ENCODE measurements at places on chromosomes 1 and 21.

GRCh38 chr1:7049913-7050625 lies 264.8 kb downstream of the CAMTA1 start:
- no peak for DNase-seq

- DNase-seq = no peak
These were observed 49.1 kb downstream of the ADARB1 start for GRCh38 chr21:45123440-45123839.

GRCh38 chr1:223301371-223301770 lies 62.6 kb downstream of the SUSD4 start:
- DNase-seq = no peak

- DNase-seq = peak; percentile 69
These were observed 10.6 kb downstream of the AVPR1B start for GRCh38 chr1:206106328-206107167.

GRCh38 chr1:216766633-216767327 lies 43.6 kb upstream of the ESRRG start:
- no peak for DNase-seq

DNA sequence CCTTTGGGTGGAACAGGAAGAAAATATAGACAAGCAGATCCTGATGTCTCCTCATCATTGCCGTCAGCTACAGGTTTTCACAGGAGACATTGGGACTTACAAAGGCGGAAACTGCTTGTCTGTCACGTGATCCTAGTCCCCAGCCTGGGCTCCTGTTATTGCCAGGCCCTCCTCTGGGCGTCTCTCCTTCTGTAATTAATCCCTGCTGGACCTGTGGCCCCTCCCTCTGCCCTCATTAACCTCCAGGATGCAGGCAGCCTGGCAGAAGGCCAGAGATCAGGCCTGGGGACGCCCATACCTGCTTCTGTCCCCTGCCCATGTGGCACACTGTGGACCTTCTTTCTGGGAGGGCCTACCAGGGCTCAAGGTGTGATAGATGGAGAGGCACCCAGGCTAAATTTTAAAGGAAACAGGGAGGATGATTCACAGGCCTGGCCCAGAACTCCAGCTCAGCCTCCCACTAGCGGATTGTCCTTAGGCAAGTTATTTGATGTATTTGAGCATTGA lies 2.4 kb downstream of the S100A5 start:
- no peak for DNase-seq

- DNase-seq = no peak
These were observed 62.0 kb upstream of the RASAL2 start for GRCh38 chr1:178031856-178032320.

GRCh38 chr1:31785020-31785946 lies 21.1 kb upstream of the ADGRB2 start:
- no peak for DNase-seq

DNA sequence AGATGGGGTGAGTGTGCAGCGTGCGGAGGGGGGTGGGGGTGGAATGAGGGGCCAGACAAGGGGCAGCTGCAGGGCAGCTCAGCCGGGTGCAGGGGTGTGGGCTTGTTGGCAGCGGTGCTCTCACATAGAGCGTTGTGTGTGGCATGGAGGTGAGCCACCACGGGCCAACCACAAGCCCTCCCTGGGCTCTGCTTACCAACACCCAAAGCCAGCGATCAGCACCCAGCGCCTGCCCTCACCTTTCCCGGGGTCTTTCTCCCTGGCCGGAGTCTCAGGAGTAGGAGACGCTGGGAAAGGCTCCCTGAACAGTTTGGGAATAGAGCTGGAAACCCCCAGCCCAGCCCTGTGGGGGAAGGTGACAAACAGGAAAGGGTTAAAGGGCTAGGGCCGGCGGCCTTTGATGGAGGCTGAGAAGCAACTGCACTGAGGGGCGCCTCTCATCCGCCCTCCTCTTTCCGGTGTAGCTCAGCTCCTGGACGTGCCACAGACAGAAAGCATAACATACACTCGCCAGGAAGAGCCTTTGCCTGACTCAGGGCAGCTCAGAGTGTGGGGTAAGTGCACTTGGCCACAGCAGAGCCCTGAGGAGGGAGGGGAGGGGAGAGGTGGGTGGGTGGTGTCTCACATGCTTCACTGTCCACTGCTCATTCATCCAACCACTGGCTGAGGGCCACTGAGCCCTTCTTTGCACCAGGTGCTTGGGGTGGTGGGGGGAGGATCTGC lies 577 bp downstream of the IKBKE start:
- peak; percentile 10 for DNase-seq

- DNase-seq = no peak
These were observed 43.5 kb upstream of the DPT start for GRCh38 chr1:168772428-168773060.

DNA sequence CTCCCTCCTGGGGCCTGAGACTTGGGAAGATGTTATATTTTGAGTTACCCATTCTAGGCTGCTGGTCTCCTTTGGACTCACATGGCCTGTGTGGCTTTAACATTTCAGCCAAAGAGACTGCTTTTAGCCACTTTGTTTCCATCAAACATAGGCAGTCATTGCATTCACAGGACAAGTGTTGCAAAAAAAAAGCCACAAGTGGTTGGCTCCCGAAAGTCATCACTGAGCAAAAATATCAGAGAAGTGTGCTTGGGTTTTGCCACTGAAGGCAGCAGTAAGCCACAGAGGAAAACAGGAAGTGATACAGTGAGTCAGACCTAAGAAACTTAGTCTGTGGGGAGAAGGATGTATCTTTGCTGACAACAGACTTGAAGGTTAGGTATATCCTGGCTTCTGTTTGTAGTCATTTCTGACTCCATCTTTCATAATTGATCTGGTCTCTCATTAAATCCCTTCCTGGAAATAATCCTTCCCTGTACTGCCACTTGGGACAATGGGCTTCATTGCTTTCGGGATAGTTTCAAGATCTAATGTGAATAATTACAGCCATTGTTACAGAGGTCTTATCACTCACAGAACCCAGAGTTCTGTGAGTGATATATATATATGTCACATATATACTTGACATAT lies 80.9 kb downstream of the COLGALT2 start:
- DNase-seq = peak; percentile 25

DNA sequence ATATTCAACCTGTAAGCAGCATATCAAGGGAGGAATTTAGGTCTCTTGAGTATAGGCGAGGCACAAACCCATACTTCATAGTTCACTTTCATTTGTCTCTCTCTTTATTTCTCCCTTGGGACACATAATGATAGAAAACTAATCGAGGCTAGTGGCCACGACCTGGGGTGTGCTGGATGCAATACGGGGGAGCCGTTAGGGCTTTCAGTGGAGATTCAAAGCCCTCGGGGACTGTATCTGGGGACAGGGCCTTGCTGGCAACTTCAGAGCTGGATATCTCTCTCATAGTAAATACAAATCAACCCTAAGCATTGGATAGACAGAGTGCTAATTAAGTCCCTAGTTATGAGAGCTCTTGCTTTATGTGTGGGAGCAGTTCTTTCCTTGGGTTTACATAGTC lies 36.9 kb upstream of the SLC22A15 start:
- no peak for DNase-seq

DNA sequence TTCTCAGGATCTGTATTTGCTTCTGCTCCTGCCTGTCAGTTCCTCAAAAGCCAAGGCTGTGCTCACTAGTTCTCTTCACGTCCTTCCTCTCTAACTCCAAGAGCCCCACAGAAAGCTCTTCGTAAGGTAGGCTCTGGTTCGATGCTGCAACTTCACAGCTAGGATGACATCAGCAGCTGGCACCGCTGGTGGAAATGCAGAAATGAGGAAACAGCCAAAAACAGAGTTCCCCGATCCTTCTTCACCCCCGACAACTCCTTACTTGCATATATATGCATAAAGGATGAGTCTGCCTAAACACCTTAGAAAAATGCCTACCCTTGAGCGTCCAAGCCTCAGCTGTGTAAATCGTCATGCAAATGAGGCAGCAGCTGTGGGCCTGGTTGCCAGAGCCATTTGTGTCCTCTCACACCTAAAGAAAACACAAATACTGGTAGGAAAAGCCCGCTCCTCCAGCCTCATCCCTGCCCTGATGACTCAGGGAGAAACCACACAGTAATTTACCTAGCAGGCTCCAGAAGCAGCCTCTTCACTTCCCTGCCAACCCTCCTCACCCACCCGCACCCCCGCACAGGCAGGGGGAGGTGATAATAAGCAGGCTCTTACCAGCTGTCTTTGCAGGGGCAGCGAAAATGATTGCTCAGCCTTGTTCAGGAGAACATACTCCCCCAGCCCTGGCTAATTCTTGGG lies 28.2 kb downstream of the BATF3 start:
- no peak for DNase-seq

GRCh38 chr1:180906511-180906910 lies 6.2 kb upstream of the KIAA1614 start:
- DNase-seq = no peak

DNA sequence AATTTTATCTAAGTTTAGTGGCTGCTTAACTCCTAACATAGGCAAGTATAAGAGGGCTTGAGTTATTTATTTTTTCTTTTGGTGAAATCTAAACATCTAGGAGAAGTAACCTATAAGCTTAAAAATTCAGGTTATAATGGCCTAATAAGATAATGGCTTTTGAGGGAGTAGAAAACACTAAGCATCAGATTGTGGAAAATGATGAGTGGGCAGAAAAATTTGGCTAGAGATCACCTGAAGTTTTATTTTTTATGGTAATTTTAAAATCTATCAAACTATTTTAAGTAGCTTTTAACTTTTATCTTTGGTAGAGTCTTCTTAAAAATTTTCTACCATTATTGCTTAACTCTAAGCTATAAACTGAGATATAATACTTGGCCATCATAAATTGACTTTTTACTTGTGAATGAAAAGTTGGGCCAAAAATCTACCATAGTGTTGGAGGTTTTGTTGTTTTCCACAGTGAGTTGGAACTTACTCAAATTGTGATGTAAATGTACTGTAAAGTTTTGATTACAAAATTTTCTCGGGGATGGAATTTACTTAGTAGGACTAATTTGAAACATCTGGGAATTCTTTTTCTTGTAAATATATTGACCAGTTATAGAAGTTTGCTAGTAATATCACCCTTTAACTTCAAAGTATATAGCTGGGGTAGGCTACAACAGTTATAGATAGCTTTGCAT lies 63.9 kb downstream of the USP25 start:
- no peak for DNase-seq

GRCh38 chr1:167805041-167805556 lies 83.3 kb downstream of the MPZL1 start:
- DNase-seq = no peak

GRCh38 chr1:70720109-70720508 lies 309.0 kb downstream of the CTH start:
- no peak for DNase-seq

GRCh38 chr1:91020967-91021685 lies 709 bp downstream of the ZNF644 start:
- DNase-seq = peak; percentile 41

DNA sequence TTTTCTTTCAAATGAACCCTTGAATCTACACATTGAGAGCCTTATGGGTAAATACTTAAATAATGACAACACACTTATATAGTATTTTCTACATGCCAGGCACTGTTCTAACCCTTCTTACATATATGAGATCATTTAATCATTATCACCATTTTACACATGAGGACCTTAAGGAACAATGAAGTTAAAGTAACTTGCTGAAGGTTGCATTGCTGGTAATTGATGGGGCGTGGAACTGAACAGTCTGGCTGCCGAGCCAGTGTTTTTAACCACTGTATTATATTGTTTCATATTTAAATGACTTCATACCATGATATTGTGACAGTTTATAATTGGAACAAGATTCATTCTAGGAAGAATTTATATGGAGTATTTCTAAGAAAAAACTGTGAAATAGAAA lies 111.9 kb upstream of the TENT5C start:
- DNase-seq = no peak

DNA sequence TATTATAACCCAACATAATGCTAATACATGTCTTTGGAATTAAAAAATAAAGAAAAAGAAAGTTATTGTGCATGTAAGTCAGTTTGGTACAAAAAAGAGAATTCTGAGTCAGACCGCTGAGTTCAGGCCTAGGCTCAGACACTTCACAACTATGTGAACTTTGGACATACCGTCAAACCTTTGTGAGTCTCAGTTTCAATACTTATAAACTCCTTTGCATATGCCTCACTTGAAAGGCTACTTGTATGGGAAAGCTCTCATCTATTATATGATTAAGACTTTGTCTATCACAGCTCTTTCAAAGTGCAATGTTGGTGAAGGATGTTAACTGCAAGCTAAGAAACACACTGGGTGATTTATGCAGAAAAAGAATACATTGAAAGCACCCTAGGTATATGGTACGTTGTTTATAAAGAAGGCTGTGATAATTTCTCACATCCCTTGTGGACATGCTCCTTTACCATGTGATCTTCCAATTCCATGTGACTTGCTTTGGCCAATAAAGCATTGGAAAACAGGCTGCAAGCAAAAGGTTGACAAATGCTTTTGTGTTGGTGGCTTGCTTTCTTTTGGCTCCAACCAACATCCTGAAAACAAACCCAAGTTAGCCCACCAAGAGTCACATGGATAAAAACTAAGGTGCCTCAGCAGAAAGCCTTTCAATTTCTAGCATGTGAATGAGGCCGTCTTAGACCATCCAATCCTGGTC lies 49.6 kb downstream of the INTS7 start:
- no peak for DNase-seq

- no peak for DNase-seq
These were observed 53.6 kb downstream of the TESK2 start for GRCh38 chr1:45437323-45437722.

- no peak for DNase-seq
These were observed 179.0 kb downstream of the DSCAM start for GRCh38 chr21:40667967-40668366.

DNA sequence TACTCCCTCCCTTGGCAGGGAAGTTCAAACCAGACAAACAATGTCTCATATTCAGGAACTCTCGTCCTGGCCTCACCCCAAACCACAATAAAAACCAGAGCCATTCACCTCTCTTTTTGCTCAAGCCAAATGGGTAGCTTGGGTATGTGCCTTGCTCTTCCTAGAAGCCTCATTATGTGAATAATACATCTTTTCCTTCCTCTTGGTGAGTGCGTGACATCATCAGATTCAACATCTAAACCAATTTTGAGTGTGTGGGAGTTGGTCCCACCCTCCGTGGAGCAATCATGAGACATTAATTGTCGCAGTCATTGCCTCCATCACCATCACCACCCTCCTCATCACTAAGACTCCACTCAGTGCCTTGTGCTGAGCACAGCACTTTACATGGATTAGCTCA lies 482.9 kb downstream of the PTPRU start:
- no peak for DNase-seq

GRCh38 chr21:38175306-38175705 lies 81.5 kb upstream of the KCNJ15 start:
- DNase-seq = no peak

- DNase-seq = no peak
These were observed 27.0 kb upstream of the SDHB start for GRCh38 chr1:17080880-17081279.

- no peak for DNase-seq
These were observed 16.1 kb downstream of the TRIM67 start for GRCh38 chr1:231177936-231178335.

DNA sequence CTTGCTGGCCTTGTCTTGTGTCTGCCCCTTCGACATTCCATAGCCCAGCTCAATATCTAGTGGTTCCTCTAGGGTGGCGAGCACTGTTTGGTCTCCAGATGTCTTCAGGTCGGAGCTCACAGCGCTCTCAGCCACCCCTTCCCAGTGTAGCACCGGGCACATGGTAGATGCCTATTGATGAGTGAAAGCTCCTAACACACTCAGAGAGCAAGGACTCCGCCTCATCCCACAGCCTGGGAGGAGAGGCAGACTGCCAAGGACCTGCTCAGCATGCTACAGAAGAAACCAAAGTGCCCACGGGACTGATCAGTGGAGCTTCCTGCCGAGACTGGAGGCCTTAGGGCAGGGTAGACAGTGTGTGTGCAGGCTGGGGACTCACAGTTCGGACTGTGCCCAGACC lies 10.9 kb downstream of the PCSK9 start:
- DNase-seq = no peak

- DNase-seq = no peak
These were observed 99.0 kb upstream of the BEND5 start for GRCh38 chr1:48875552-48876329.

Data from stimulated activated CD4-positive, alpha-beta T cell treated with anti-CD3 and anti-CD28 coated beads, TNF-alpha, amount 100 ng/mL, for 1 hour (primary cell).